ENCODE measurements at places on chromosomes 4 and X.

GRCh38 chr4:184355111-184355604 is 119.2 kb downstream of the IRF2 start:
- no peak for DNase-seq

GRCh38 chrX:46770817-46771163 is 11.9 kb upstream of the SLC9A7 start:
- DNase-seq = no peak

DNA sequence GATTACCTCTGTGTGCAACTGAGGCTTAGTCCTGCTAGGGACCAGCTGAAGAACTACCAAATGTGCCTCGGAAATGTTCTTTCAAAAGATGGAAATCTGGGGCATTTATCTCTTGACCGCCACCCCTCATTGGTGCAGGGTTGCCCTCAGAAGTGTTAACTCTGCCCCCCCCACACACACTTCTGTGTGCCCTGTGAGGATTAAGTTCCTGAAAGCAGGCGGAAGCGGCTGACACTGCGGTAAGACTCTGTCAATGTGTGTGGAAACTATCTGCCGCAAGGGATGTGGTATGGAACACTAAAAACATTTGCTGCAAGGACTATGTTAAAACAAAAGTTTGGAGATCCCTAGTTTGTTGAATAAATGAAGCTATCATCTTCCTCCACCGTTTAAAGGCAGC is 106.9 kb upstream of the NDP start:
- DNase-seq = no peak

GRCh38 chr4:81676537-81676936 is 204.8 kb upstream of the RASGEF1B start:
- DNase-seq = no peak

GRCh38 chr4:84796394-84796793 is 170.1 kb downstream of the WDFY3 start:
- DNase-seq = no peak

DNA sequence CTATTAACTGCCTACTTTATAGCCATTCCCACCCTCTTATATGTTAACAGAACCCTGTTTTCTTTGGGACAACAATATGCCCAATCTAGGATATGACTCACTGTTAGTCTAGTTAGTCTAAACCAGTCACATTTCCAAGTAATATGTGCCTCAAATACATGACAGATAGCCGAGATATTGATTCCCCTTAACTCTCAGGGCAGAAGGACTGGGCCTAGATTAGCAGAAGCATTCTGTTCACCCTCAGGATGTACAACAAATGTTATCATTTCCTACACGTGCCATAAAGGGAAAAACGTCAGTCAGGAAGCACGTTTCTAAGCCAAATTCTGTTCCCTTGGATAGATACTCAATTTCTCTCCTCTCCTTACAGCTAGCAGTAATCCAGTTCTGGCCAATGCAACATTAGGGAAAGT is 114.1 kb downstream of the SLC10A7 start:
- no peak for DNase-seq

DNA sequence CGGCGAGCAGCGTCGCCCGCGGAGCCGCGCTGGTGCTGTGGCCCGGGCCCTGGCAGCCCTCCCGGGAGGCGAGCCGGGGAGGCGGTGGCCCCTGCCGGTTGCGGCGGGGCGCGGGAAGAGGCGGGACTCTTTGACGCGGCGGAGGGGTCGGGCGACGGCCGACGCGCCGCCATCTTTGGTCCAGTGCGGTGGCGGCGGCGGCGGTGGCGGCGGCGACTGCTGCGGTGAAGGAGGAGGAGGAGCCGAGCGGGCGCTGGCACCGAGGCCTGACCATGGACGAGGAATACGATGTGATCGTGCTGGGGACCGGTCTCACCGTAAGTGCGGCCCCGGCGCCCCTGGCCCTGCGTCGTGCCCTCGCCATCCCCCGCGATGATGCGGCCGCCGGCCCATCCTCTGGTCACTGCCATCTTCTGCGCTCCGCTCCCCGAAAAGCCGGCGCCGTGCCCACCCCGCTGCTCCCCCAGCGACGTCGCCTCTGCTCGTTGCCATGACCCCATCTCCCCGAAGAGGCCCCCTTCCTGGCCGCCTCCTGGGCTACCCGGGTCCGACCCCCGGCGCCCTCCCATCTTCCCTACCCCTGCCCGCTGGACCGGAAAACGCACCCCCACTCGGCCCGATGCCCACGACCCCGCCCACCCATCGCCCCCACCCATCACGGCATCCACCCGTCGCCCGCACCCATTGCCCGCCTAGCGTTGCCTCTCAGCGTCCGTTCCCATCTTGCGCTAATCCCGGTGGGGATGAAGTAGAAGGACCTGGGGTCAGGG is at the start of gene GDI1:
Gene GDI1, plus strand, starts transcription at position 172 of the 770 bp plus-strand sequence. Its CDS starts 101 bp downstream, at position 273.
- DNase-seq = peak; percentile 54

- no peak for DNase-seq
These were observed 17.0 kb upstream of the MTMR1 start for GRCh38 chrX:150676221-150676620.

DNA sequence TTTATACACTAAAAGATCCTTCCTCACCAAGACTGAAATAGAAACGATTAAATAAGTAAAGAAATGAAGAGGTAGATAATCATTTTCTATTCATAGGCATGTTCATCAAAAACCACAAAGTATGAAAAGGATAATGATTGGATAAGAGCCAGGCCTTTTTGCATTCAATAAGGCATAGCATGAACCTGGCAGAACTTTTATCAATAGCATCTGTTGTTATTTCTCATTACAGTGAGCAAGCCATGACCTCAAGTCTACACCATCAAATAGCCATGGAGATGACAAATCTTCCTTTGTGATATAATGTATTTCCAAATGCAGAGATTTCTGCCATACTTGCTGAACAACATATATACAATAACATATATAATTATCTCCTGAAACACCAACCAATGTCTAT is 206.0 kb upstream of the SLC7A11 start:
- DNase-seq = no peak

- DNase-seq = no peak
These were observed 51.9 kb downstream of the UBQLN2 start for GRCh38 chrX:56615282-56615681.

- DNase-seq = no peak
These were observed 4.9 kb upstream of the DDX3X start for GRCh38 chrX:41329101-41329500.

- DNase-seq = no peak
These were observed 435.6 kb downstream of the FAT4 start for GRCh38 chr4:125750399-125750798.

GRCh38 chr4:161291222-161291621 is 872.6 kb downstream of the FSTL5 start:
- DNase-seq = no peak

GRCh38 chr4:41006141-41006540 is 208.2 kb downstream of the APBB2 start:
- no peak for DNase-seq

DNA sequence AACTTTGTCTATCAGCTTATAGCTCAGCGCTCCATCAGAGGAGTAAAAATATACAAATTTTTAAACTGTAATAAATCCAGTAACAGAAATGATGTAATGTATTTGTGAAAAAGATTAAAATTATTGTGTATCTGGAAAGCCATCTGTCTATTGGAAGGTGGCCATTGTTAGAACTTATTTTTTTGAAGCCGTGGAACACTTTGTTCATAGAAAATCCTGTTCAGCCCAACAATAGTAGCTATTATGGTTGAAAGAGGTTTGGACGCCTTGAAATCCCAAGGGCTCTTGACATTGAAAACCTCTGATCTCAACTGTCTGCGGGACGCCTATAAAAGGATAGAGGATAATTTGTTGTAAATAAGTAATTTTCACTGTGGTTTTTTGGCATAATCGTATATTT is 98.3 kb downstream of the RAPGEF2 start:
- no peak for DNase-seq

DNA sequence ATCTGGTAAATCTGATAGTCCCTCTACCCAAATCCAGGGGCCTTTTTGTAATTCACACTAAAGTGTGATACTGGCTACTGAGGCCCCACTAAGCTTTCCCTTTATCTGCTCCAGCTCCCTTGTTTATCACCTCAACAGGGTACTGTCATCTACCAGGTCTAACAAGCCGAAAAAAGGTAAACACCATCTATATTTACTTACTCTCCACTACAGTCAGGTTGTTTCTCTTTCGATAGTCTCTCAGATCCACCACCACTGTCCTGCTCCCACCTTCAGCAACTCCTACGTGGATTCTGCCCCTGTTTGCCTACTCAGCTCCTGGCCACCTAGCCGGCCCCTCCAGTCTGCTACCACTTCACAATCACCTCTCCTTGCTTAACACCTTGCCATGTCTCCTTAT is 3.3 kb downstream of the ITIH6 start:
- no peak for DNase-seq

DNA sequence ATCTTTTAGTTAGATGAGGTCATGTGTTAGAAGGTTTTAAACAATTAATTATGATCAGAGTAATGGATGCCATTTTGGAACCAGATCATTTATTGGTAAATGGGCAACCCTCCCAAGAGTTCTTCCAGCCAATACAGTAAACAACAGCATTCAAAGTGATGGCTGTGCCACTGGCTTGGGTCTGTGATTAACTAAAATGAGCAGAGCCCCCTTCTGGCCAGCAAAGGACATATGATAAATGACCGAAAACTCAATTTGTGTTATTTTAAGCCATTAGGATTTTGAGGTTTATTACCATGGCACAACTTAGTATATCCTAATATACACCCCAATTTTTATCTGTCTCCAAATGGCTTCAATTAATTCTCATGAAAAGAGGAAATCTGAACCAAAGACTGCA is 90.8 kb upstream of the NPFFR2 start:
- peak; percentile 76 for DNase-seq

- no peak for DNase-seq
These were observed 34.3 kb upstream of the PROM1 start for GRCh38 chr4:16118090-16118489.

DNA sequence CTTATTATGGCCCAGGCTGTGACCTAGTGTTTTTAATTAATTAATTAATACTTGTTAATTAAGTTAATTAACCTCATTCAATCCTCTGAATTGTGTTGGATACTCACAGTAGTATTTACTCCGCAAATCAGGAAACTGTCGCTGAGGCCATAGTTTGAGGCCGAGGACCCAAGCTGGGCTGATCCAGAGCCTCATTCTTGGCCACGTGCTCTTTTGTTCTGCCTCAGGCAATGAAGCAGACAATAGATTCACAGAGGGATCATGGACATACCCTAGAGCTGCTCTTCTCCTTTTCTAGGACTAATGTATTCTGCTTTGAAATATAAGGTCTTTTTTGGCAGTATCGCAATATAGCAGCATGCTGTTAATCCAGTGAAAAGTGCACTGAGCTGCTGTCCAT is 24.0 kb upstream of the SNCA start:
- DNase-seq = no peak

- DNase-seq = no peak
These were observed 68.6 kb downstream of the RXFP1 start for GRCh38 chr4:158590306-158590705.

DNA sequence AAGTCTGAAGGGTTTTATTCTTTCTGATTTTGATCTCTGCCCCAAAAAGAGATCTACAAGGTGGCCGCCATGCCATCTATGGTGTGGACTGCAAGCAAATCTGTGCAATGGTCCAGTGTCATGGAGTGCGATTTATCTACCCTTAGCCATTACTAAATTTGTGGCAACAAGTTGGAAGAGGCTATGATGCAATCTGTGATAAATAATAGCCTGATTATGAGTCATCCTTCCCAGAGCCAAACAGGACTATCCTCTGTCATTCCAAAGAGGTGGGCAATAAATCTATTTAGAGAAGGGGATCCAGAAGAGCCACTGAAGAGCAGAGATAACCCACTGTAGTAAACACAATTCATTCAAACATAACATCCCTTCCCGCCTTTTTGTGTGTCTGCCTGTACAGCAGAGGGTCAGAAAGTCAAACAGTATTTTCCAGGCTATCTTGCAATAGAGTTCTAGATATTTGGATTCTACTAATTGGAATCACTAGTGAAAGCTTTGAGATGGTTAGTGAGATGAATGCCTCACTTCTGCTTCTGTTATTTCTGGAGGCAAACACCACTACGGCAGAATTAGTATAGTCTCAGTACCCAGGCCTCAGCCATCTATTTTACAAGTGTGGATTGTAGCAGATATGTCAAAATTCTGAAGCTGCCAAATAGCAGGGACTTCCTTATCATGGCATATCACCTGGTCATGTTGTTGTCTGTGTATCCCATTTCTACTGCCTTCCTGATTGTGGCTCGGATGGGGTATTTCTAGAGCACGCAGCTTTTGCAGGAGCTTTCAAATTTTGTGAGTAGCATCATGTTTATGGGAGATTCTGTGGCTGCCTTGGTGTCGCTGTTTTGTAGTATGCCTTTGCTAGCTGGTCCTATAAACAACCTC is 192.0 kb downstream of the SMIM20 start:
- DNase-seq = no peak

- no peak for DNase-seq
These were observed 177.4 kb downstream of the PALLD start for GRCh38 chr4:168674077-168674747.

- no peak for DNase-seq
These were observed 229.6 kb upstream of the PGRMC2 start for GRCh38 chr4:128517096-128517738.

GRCh38 chr4:187307131-187307530 is 583.5 kb upstream of the FAT1 start:
- DNase-seq = no peak

DNA sequence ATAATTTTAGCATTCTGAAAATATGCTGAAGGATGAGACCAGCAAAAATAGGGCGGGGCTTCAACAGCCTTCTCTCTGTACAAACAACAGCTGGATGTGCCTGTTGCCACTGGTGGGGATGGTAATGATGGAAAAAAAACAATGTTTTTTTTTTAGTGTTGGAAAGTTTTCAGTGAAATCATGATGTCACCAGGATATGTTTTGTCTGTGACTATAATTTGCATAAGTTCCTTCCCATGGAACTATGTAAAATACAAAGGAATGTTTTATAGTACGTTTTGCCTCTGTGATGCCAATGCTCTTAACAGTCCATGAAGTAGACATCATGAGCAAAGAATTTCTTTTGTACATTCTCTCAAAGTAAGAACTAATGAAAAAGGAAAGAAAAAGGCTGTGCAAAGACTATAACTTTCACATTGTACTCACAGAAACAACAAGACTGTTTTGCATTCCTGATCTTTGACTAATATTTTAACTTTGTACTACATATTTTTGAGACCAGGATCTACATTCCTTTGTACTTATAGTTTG is 589.7 kb downstream of the SPRY1 start:
- DNase-seq = no peak

- DNase-seq = no peak
These were observed 3.3 kb upstream of the SPON2 start for GRCh38 chr4:1175635-1176229.

- DNase-seq = peak; percentile 78
These were observed at the start of gene FNIP2 for GRCh38 chr4:158768555-158769174. TSS of gene FNIP2 (plus strand) at chr4:158769026. CDS start at chr4:158769213, 187 bp downstream.

DNA sequence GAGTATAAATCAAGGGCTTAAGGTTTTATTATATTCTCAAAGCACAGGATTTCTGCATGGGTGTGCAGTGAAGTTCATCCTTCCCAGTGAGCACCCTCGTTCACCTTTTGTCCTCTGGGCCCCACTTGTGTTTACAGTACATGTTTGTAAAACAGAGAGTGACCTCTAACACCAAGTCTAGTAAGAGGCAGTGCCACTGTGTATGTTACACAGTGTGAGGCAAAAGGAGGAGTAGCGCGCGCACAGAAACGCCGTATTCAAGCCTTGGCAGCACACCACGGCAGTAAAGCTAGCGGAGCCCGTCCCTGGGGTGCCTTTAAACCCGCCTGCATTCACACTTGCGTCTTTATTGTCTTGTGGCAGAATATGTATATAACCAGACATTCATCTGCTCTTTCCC is 51.9 kb downstream of the CCNI start:
- no peak for DNase-seq

- DNase-seq = no peak
These were observed 245.2 kb upstream of the FSTL5 start for GRCh38 chr4:162409048-162409447.

- DNase-seq = no peak
These were observed 21.7 kb downstream of the UGDH start for GRCh38 chr4:39505581-39505980.

Measured in GM23338 (cell line).